AG09309 (cell line): ENCODE measurements at places on chromosomes 5 and 9.

- DNase-seq, result no peak
Measured at GRCh38 chr9:99850736-99851499, 29.2 kb downstream of the NR4A3 start.

- no peak for DNase-seq
Measured at GRCh38 chr5:154098465-154098864, 59.7 kb downstream of the MFAP3 start.

DNA sequence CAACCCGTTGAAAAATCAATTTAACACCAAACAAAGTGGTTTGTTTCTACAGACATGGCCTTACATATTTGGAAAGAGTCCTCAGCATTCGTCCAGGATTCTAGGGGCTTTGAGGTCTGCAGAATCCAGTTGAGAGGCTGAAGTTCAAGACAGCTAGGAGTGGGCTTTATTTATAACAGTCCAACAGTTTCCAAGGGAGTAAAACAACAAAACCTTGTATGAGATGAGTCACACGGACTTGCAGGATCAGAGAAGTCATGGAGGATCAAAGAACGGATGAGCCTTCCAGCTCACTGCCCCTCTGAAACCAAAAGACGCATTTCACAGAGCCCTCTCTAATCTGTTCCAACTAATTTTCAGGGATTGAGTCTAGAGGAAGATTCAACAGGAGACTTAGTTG, 11.1 kb upstream of the ESM1 start:
- no peak for DNase-seq

DNA sequence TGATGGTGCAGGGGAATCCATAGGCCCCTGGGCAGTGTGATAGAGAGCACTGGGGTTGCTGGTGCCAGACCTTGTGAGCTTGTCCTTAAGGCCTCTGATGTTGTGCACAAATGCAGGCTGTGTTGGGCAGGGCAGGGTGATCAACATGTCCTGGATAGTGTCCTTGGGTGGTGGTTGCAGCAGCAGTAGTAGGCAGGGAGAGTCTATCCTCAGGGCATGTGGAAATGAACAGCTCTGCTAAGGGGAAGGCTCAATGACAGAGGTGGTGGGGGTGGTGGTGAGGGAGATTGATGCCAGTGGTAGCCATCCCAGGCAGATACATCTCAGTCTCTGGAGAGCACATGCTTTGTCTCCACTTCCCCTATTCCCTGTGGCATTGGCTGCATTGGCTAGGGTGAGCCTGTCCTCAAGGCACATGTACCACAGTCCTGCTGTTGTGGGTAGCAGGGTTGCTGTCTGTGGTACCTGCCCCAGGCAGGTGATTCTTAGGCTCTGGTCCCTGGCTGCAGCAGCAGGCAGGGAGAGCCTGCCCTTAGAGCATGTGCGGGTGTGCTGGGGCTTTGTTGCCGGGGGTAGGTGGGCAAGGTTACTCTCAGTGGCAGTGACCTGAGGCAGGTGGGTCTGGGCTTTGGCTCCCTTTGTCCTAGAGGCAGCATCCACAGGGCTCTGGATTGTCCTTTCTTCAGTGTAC, 111.1 kb downstream of the WDR70 start:
- DNase-seq, result no peak

DNA sequence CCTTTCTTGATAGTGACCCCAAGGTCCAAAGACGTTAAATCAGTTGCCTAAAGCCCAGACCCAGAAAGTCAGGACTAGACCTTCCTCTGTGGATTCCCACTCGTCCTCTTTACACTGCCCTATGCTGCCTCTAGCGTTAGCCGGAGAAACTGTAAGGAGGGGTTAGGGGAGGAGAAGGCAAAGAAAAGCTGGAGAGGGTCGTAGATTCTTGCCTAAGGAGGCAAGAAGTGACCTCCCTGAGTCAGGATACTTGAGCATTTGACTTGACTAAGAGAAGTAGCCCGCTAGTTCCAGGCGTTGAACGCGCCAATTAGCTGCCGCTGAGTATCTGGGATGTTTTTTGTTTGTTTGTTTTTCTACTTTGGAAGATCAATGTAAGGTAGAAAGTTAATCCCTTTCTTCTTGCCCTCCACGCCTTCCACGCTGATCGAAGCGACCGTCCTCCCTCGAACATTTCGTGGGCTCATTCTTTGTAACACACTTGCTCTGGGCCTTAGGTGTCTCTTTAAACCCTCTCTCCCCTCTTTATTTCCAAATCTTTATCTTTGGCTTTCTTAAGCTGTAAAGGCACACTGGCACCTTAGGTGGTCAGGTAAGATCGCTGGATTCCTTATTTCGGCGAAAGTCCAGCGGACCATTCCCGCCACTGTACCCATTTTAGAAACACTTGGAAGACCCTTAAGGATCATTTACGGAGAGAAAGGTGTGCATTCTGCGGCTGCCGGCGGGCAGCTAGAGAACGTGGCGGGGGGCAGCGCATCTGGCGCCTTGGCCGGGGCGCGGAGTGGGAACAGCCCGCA, 5.1 kb upstream of the RGMB start:
- no peak for DNase-seq

GRCh38 chr5:100270023-100270771, 265.0 kb upstream of the FAM174A start:
- DNase-seq, result no peak

DNA sequence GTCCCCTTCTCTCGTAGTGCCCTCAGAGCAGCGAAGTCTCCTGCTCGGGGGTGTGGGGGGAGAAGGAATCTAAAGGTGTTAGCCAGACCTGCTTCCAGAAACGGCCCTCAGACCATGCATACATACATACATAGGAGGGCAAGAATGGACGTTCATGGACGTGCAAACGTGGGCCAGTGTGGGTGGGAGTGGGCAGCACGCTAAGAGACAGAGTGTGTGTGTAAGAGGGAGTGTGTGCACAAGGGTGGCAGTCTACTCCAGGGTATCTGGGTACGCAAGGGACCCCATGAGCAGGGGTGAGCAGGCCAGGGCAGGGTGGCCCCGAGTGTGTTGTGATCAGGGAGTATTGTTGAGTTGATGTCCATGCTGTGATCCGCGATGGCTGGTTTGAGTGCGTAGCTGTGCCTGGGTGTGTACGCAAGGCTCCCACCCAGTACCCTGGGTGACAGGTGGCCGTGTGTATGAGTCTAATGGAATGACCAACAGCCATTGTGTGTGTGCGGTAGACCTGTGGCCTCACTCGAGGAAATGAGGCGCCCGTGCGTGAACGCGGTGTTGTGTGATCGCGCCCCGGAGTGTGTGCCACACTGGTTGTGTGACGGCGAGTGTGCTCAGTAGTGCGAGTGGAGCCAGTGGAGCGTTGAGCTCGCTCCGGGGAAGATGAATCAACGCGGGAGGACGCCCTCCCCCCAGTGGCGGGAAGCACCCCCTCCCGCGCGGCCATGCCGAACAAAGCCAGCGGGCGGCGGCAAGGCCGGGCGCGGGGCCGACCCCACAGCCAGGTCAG, 826 bp downstream of the GPRIN1 start:
- DNase-seq, result no peak

- DNase-seq, result no peak
Measured at GRCh38 chr9:38687992-38688391, 31.9 kb downstream of the FAM240B start.

DNA sequence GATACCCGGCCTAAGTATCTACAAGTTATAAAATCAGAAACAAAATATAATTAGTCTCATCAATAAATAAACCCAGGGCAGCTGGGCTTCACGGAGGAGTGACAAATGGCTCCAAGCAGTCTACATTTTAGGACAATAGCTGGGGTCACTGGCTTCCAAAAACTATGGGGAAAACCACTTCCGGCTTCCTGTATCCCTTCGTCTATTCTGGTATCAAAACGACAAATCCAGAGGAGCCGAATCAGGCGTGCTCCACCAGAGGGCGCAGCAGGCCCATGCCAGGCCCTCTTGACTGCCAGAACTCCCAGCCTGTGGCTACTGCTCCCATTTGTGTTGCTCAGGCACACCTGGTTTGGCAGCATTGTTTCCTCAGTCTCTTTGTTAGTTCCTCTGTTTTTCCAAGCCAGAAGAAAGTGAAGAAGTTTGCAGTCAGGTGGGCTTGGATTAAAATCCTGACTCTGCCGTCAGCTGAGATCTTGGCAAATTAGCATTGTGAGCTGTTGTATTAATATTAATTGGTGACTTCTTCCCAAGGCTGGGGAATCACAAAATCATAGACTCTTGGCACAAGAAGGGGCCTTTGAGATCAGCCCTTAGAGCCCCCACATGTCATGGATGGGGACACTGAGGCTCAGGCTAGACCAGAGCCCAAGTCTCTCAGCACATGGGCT, 11.6 kb upstream of the RAB14 start:
- DNase-seq, result peak; percentile 53

- DNase-seq, result no peak
Measured at GRCh38 chr9:118674942-118675341, 694.3 kb downstream of the BRINP1 start.

GRCh38 chr9:2967766-2968165, 123.9 kb upstream of the PUM3 start:
- DNase-seq, result peak; percentile 21

GRCh38 chr5:158679221-158679641, 420.5 kb downstream of the EBF1 start:
- DNase-seq, result no peak

GRCh38 chr9:90055226-90055625, 450.4 kb downstream of the GADD45G start:
- DNase-seq, result no peak

DNA sequence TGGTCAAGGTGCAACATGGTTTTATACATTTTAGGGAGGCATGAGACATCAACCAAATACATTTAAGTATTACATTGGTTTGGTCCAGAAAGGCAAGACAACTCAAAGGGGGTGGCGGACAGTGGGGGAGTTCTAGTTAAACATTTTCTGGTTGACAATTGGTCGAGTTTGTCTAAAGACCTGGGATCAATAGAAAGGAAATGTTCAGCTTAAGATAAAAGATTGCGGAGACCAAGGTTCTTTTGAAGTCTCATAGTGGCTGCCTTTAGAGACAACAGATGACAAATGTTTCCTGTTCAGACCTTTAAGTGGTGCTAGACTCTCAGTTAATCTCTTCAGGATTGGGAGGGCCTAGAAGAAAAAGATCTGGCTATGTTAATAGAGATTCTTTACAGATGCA, 47.7 kb upstream of the TTC39B start:
- no peak for DNase-seq

DNA sequence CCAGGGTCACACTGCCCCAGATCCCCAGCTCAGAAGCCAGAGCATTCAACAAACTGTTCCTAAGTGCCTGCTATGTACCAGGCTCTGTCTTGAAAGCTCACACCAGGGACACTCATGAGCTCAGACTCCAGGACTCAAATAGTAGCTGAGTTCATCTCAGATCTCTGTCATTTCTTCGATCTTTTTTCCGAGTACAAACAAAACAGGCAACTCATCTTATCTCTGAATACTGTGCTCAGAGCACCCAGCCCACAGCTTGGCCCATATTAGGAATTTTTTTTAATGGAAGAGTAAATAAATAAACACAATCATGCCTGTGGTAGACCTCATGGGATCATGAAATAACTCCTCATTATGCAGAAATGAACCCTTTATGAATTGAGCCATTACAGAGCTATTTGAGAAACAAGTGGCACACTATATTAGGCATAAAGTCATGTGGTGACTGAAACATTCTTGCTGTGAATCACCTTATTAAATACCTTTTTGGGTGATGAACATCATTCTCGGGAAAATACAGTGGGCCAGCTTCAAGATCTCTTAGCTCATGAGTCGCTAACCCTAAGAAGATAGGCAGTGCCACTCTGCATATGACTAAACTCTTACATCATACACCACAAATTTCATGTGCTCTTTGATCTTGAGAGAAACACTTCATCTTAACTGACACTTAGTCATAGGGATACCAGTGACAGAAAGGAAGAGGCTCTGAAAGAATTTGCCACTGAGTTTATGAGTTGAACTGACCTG, 9.9 kb downstream of the SH3RF2 start:
- DNase-seq, result peak; percentile 60

- DNase-seq, result no peak
Measured at GRCh38 chr5:86760661-86761060, 142.9 kb downstream of the COX7C start.

- DNase-seq, result no peak
Measured at GRCh38 chr9:4967523-4967922, 17.5 kb upstream of the JAK2 start.

DNA sequence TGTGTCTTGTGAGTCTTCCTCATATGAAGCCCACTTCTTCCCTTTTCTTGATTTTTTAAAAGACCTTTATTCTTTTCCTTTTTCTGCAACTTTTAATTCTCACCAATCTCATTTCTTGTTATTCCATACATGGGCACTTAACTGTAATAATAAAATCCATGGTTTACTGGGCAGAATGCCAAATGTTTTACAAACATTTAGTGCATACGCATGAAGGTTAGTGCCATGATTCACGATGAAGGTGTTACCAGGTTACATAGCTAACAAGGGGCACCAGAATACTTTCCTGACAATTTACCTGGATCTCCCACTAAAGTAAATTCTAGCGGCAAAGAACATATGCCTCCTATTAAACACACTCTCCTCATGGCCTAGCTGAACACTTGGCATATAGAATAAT, 28.5 kb downstream of the MAN2A1 start:
- no peak for DNase-seq

DNA sequence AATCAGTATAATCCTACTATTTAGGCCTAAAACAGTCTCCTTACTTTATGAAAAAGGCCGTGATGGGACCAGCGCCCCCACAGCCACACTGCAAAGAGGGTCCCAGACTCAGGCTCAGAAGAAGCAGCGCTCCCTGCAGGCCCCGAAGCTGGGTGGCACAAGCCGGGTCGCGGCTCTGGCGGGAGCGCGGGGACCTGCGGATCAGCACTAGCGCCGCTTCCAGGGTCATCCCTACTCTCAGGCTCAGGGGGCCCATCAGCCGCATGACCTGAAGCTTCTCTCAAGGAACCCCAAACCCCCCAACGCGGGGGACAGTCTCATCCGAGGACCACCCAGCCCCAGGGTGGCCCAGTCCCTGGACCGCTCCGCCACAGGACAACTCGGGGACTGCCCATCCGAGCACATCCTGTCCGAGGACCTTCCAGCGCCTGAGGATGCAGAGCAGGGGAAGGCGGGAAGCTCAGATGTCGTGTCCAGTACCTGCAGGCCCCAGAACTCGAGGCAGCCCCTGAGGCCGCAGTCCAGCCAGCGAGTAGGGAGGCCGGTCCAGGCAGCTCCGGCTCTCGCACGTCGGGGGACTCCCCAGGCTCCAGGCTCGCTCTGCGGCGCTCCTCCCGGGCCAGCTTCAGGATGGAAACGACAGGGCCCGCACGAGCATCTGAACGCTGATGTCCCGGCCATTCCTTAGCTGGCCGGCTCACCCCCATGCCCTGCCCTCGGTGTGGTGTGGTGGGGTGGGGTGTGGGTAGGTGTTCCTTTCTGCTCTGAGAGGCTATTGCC, 32.4 kb upstream of the CDK20 start:
- DNase-seq, result no peak
